Neural crest cell (in vitro differentiated cells): ENCODE measurements at places on chromosomes 7 and 10. TPM values are rescaled to one million over a fixed set of nuclear protein-coding genes. Genes with fewer than 3 reads are reported as not detected.

DNA sequence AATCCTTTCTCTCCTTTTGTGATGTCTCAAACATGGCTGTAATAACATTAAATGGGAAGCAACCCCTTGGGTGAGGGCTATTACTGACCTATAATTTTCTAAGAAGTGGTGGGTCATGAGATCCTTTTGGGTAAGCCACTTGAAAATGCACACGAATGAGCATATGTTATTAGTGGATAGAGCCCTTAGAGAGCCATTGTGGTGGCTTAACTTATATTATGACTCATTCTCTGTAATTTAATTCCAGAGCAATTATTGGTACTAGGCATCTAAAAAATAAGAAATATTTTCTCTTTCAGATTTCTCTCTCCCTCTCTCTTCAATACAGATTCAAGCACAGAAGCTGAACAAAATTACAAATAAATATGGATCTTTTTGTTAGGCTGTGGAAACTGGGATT lies 1177.4 kb upstream of the PHF14 start:
- DNase-seq = no peak

- no peak for DNase-seq
Observed at GRCh38 chr10:15346440-15347141, 24.5 kb downstream of the FAM171A1 start.

- no peak for DNase-seq
Observed at GRCh38 chr10:14535457-14536130, 204.9 kb upstream of the FRMD4A start.

- peak; percentile 35 for DNase-seq
Observed at GRCh38 chr7:123871998-123872867, 27.3 kb downstream of the HYAL4 start.

DNA sequence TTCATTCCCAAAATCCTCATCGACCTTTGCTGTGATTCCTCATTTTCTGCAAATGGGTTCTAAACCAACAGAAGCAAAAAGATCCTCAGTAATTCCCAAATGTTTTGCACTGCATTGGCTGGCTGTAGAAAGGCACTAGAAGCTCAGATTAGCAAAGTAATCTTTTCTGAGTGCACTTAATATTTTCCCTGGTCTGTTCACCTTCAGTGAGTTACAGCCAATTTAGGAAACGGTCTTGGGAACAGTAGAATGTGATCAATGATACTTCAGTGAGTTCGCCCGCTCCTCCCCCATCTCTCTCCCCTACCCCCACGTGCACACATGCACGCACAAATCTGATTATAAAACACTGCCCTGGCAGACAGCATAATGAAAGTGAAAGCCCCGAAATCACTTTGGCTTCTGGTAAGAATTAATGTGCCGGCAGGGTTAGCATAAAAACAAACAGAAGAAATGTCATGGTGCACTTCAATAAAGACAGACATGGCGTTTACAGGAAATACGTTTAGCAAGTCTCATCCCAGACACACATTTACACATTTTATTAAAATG lies 201.3 kb upstream of the CDCA7L start:
- DNase-seq = no peak

DNA sequence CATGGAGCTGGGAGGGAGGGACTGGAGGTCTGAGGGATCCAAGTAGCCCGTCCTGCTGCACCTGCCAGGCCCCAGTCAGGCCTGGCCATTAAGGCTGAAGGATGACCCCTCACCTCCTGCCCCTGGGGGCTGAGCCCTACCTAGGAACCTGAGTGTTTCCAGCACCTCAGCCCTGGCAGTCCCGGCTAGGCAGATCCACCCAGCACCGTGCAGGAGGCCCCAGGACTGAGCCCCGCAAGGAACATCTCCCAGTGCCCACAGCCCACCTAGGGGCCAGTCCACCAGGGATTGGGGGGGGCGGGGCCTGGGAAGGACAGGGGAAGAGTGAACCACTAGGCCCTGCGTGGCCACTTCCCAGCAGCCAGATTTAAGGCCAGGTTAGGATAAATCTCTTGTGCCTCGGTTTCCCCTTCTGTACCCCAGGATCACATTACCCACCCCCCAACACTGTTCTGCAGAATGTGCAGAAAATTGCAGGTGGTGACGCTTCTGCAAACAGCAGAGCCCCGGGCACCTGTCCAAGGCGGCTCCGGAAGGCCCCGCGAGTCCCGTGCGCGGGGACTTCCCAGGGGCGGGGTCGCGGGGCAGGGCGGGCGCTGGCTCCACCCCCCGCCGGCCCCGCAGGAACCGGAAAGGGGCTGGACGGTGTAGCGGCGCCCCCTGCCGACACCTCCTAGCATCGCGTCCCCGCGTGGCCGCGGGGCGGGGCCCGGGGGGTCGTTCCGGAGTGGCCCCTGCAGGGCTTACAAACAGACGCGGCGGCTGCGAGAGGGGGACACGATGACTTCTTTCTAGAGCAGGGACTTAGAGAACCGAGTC lies 55.9 kb downstream of the PWWP2B start:
- DNase-seq = peak; percentile 96

The HSPA12A gene
- total RNA-seq = 7.4 and 7.6 TPM in 2 replicates

The NUTM2E gene
- 1.6 and 2.0 TPM in 2 replicates for total RNA-seq

The CYP2C18 gene
- total RNA-seq = not detected in 2 replicates

The TCAF2 gene
- 0.09 and 0.11 TPM in 2 replicates for total RNA-seq

The HDAC9 gene
- total RNA-seq = 28.3 and 32.3 TPM in 2 replicates

The FGL2 gene
- total RNA-seq = not detected in 2 replicates

The TECTB gene
- total RNA-seq = not detected in 2 replicates

The CCL24 gene
- not detected in 2 replicates for total RNA-seq

The SLC39A12 gene
- total RNA-seq = not detected in 2 replicates

The NPFFR1 gene
- not detected in 2 replicates for total RNA-seq
